ENCODE measurements at places on chromosomes 7 and 10.

GRCh38 chr7:132545756-132546155, 30.5 kb downstream of the PLXNA4 start:
- DNase-seq, result no peak

DNA sequence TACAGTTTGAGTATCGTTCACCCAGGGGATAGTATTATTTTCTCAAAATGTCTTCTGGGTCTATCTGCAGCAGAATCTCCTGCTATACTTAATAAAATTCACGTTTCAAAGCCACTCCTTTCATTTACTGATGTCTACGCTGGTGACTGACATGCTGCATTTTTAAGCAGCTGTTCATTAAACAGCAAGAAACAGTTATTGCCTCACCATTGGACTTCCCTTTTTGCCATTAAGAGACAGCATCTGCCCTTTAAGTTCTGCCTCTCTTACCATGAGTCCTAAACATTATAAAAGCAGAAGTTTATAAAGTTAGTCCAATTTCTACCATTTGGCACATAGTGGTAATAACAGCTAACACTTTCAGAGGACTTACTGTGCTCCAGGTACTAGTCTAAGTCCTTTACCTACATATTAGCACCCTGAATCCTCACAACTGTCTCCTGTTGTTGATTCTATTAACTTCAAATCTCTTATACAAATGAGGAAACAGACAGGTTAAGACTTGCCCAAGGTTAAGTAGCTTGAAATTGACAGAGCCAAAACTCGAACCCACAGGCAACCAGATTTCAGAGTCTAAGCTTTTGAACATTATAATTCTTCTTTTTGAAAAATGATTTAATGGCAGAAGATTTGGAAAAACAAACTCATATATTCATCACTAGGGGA, 169.5 kb downstream of the SNX13 start:
- DNase-seq, result no peak

- DNase-seq, result no peak
Observed at GRCh38 chr7:25009257-25009656, 29.3 kb upstream of the OSBPL3 start.

GRCh38 chr7:37703361-37703760, 19.8 kb downstream of the GPR141 start:
- DNase-seq, result no peak

GRCh38 chr10:114603303-114603702, 54.8 kb downstream of the ABLIM1 start:
- DNase-seq, result no peak

GRCh38 chr7:47746468-47746867, 164.6 kb upstream of the TNS3 start:
- no peak for DNase-seq

DNA sequence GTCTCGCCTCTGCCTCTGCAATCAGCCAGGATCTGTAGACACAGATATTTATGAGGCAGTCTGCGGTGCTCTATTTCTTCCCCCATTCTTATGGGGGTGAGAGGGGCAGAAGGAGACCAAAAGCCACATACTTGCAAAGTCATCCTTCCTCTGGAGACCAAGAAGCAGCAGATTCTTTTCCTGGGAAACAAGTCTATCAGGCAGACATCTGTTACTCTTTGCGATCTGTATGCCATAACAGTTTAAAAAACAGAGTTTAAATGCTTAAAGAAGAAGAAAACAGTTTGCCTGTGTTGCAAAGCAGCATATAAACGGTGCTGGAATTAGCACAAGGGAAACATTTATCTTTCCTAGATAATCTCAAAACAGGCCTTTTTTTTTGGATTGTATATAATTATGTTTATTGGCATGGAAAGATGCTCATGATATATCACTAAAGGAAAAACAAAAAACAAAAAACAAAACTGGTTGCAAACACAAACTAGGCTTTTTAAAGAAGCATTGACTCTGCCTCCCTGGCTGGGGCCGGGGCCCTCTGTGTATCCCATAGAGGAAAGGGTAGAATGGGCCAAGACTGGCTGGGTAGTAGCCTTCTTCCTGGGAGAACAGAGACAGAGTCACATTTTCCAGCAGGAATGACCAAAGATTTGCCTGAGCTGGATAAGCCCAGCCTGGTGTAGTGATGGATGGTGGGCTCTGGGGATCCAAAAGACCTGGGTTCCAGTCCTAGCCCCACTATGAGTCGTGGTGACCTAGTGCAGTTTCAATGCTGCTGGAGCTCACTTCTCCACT, 50.4 kb downstream of the RGS10 start:
- no peak for DNase-seq

- DNase-seq, result no peak
Observed at GRCh38 chr10:46288601-46289206, 1.9 kb downstream of the ANTXRL start.

- no peak for DNase-seq
Observed at GRCh38 chr7:89549768-89550167, 604.5 kb upstream of the STEAP1 start.

DNA sequence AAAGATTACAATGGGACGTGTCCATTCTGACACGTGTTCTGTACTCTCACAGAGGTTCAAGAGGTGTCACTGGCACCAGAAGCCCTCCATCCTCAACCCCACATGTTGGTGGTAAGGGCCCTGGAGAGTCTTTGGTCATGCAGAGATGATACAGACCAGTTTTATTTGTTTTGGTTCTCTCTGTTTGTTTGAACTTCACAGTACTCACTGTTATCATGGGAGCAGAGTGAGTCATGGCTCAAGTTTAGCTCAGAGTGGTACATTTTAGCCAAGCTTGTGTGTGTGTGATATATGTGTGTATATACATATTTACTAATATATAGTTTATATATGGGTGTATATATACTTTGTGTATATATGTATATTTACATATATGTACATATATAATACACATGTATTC, 935.6 kb downstream of the GRID1 start:
- DNase-seq, result no peak

DNA sequence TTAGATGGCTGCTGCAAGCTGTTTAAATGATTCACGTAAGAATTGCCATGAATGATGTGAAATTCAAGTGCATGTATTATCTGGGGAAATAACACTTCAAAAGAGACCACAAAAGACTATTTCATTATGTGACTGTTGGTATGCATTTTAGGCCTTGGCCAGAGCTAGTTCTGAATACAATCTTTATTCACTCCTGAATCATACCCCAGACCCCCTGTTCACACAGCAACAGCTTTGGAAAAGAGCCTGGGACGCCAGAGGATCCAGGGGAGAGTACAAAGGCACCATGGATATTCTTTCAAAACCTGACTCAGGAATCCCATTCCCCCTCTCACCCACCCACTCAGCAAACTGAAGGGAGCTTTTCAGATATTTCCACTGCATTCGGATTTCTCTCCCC, 377.1 kb upstream of the DPP6 start:
- DNase-seq, result no peak

DNA sequence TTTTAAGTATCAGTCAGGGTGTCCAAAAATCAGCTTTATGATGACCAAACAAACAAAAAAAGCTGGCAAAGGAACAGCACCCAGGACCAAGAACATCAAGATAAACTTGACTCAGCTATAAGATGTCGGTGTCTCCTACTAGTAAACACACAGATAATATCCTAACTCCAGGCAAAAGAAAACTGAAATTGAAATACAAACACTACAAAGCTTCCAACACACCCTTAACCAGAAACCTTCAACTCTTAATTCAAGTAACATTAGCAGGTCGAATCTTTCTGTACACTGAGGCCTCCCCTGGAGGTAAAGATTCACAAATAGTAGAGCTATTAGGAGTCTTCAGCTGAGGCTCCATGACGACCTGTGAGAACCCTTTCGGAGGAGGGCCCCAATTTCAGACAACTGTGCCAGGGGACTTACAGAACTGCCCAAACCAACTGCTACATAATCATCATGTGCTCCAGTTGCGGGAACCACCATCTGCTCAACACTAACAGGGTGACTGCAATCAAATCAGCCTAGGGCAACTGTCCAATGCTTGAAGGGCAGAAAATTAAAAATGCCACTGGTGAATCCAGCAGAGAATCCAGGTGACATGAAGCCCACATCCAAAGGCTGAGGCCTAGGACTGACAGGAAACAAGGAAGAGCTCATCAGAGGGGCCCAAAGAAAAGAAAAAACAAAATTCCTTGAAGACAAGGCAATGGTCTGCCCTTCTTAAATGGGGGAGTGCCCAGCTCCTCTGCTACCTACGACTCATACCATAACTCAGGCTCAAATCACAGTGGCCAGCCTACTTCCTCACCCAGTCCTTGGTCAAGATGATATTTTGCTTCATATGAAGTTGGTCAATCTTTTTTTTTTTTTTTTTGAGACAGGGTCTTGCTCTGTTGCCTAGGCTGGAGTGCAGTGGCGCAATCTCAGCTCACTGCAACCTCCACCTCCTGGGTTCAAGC, 20.0 kb downstream of the XPNPEP1 start:
- no peak for DNase-seq

DNA sequence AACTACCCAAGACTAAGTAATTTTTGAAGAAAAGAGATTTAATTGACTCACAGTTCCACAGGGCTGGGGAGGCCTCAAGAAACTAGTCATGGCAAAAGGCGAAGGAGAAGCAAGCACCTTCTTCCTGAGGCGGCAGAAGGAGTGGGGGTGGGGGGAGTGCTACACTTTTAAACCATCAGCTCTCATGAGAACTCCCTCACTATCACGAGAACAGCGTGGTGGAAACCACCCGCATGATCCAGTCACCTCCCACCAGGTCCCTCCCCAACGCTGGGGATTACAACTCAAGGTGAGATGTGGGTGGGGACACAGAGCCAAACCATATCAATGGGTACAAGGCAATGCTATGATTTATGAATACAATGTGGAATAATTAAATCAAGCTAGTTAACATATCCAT, 241.9 kb downstream of the PTPRN2 start:
- no peak for DNase-seq

DNA sequence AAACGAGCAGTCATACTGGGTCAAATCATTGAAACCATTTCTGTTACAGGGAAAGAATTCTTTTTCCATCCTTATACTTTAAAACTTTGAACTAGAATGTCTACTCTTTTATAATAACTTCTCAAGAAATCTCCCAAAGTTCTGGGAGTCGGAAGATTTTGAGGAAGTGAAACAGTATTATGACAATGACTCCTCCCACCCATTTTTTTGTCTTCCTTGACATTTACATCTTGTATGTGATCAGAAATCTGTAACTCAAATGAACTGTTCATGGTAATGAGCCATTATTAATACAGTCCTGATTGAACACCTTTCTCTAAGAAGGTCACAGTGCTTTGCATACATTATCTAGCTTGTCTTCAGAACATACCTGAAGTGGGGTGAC, 227.4 kb downstream of the CELF2 start:
- DNase-seq, result no peak

DNA sequence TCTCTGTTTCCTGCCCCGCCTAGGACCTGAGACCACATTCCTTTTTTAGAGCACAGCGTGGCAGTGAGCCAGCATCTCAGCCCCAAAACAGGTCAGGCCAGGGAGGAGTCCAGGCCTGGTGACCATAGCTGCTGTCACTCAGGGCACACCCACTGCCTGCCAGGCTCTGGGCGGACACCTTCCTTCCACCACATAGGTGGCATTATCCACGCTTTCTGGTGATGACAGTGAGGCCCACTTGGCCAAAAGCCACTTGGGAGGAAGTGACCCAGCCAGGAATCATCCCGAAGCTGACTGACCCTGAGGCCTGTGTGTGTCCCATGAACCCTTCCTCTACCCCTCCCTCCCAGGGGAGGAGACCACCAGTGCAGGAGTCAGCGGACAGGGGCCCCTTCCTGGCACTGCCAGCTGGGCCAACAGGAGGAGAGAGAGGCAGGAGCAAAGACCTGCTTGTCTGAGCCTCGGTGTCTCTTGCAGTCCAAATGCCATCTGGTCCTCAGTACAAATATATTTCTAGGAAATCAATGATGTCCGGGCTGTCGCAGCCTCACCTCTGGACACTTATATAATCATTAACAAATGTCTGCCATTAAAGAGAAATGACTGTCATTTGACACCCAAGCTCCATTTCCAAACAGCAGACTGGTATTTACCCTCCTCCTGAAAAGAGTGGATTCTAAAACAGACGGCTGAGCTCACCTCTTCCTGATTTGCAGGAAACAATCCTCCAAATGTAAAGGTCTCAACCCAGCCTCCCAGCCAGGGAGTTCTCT, 63.0 kb downstream of the ABRAXAS2 start:
- DNase-seq, result no peak

- no peak for DNase-seq
Observed at GRCh38 chr10:80730522-80730921, 192.8 kb downstream of the SH2D4B start.

- DNase-seq, result no peak
Observed at GRCh38 chr10:124325998-124326636, 92.6 kb downstream of the OAT start.

DNA sequence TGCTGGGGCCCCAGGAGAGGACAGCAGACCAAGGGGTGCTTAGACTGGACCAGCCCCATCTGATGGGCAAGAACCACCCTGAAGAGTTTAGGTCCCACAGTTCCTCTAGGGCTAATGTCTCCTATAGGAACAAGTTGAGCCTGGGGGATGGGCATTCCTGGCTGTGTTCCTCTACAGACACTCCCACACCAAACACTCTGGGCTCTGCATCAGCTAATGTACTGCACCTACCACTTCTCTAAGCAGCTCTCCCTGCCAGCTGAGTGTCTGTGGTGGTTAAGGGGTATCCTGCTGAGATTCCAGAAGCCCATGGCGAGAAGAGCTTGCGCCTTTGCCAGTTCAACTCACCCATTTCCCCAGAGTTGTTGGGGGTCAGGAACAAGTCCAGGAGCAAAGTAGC, 284.1 kb upstream of the CSTF2T start:
- DNase-seq, result no peak

GRCh38 chr7:16136896-16137295, 284.4 kb downstream of the CRPPA start:
- DNase-seq, result no peak

DNA sequence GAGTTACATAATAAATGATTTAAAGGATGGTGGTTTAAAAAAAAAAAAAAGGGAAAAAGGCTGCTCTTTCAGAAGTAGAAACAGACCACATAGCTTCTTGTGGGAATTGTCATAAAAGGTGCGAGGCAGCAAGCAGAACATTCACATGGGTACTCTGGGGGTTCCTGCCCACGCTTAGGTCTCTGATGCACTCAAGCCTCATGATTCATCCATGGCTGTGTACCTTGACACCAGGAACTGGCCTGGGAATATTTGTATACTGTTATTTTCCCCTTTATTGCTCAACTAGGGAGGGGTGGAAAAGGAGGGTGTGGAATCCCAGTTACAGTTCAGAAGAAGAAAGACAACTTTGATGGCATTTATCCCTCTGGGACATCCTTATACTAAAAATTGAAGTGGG, 4.0 kb downstream of the PON2 start:
- no peak for DNase-seq

DNA sequence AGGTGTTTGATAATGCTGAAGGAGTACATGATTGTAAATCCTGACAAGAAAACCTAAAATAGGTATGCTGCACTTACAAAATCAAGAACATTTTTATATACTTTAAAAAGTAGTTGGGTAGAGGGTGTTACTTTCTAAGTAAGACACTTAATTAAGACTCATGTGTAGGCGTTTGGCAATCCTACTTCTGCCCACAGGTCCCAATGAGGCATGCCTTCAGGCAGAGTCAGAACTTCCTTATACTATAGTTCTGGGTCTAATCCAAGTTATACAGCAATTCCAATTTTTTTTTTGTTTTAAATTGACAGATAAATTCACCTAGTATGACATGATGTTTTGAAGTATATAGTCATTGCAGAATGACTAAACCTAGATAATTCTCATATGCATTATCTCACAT, 1188.5 kb upstream of the PHF14 start:
- no peak for DNase-seq
